ENCODE measurements at places on chromosomes 3 and 15. TPM values are rescaled to one million over a fixed set of nuclear protein-coding genes. Genes with fewer than 3 reads are reported as not detected.

The DLEC1 gene
- 0.31 TPM for polyA plus RNA-seq

The HIGD2B gene
- polyA plus RNA-seq: not detected

The DPPA2 gene
- not detected for polyA plus RNA-seq

The EFCC1 gene
- 3.4 TPM for polyA plus RNA-seq

The IMPG2 gene
- not detected for polyA plus RNA-seq

The CD200 gene
- 4.2 TPM for polyA plus RNA-seq

The LRRC49 gene
- 4.0 TPM for polyA plus RNA-seq

Data from stomach (tissue), 19 donors.